Muscle of leg (tissue), 16 donors: ENCODE measurements at places on chromosomes 3 and 15. TPM values are rescaled to one million over a fixed set of nuclear protein-coding genes. Genes with fewer than 3 reads are reported as not detected.

CRYGS gene
- total RNA-seq: 2.5 TPM

DNA sequence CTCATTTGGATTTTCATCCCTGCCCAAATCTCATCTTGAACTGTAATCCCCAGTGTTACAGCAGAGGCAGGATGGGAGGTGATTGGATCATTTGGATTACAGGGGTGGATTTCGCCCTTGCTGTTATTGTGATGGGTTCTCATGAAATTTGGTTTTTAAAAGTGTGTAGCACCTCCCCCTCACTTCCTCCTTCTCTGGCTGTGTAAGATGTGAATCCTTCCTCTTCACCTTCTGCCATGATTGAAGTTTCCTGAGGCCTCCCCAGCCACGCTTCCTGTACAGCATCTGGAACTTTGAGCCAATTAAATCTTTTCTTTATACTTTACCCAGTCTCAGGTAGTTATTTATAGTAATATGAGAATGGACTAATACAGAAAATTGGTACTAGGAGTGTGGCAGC is 316.8 kb downstream of the PLCL2 start:
- DNase-seq: no peak

GABRB3 gene
- total RNA-seq: 2.3 TPM

- no peak for DNase-seq
These were observed 59.4 kb upstream of the TRIM71 start for GRCh38 chr3:32758375-32758753.

LARP6 gene
- total RNA-seq: 12.6 TPM

DNA sequence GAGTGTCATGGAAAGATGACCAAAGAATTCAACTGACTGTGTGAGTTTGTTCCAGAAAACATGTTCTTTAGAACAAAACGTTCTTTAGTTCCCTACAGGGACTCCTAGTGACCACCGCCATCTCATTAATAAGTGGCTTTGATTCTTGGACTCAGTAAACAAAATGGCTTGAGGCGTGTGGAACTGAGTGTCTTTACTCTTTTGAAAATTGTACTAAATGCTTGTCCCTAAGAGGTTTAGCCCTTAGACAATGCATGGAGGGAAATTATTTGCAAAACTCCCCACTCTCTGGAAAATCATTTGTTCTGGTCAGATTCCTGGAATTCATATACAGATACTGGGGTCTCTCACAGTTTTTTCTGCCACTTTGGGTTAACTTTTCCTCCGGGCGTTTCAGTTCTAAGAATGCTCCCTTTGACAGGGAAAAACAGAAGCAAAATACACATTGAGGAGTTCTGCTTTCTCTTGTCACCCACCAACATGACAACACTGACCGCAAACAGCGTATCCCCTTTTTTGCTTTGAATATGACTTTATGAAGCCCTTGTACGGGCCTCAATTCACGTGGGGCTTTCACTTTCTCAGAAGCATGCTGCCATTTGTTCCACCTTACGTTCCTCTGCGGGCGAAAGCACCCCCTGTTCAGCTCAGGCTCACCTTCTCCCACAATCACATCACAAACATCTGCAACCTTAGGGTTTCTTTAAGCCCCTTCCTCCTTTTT is 15.3 kb upstream of the NRROS start:
- DNase-seq: peak; percentile 76

GRCh38 chr3:58299839-58300516 is 6.1 kb upstream of the RPP14 start:
- peak; percentile 58 for DNase-seq

DNA sequence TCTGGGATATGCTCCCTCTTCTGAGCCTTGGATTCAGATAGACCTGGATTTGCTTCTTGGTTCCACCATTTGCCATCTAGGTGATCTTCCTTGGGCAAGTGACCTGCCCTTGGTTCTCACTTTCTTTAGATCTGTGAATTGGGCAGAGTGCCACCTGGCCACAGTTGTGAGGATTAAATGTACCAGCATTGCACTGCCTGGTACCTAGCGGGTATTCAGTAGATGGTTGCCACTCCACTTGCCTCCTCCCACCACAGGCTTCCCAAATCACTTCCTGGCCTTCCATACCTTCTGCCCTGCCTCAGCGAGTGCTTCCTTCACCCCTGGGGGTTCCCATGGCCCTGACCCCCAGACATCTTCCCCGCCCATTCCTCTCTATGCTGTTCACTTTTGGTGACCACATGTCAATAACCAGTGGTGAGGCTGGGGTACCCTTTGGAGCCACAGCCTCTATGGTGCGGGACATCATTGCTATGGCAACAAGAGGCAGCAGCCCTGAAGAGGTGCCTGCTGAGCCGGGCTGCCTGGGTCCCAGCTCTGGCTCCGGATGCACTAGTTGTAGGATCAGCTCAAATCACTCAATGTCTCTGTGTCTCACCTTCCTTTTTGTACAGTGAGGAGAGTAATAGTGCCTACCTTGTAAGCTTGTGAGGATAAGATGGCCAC is 40.5 kb downstream of the CMTM7 start:
- DNase-seq: no peak

MAGEL2 gene
- 9.2 TPM for total RNA-seq

GRCh38 chr15:77440378-77440999 is 19.8 kb downstream of the HMG20A start:
- peak; percentile 35 for DNase-seq

DNA sequence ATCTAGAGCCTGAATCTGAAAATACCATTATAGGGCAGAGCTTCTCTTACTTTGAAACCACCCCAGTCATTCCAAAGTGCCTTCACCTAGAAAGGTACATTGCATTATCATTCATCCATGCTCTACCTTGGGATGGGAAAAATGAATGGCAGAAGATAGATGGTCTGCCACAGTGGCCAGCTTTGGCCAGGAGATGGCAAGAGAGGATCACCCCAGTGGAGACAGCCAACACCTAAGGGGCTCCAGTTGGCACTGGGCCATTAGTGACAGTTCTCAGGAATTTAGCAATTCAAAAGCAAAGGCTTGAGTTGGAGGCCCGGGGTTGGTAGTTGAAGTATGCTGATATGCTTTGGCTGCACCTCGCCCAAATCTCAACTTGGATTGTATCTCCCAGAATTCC is 253.6 kb upstream of the MRPL3 start:
- no peak for DNase-seq

DNA sequence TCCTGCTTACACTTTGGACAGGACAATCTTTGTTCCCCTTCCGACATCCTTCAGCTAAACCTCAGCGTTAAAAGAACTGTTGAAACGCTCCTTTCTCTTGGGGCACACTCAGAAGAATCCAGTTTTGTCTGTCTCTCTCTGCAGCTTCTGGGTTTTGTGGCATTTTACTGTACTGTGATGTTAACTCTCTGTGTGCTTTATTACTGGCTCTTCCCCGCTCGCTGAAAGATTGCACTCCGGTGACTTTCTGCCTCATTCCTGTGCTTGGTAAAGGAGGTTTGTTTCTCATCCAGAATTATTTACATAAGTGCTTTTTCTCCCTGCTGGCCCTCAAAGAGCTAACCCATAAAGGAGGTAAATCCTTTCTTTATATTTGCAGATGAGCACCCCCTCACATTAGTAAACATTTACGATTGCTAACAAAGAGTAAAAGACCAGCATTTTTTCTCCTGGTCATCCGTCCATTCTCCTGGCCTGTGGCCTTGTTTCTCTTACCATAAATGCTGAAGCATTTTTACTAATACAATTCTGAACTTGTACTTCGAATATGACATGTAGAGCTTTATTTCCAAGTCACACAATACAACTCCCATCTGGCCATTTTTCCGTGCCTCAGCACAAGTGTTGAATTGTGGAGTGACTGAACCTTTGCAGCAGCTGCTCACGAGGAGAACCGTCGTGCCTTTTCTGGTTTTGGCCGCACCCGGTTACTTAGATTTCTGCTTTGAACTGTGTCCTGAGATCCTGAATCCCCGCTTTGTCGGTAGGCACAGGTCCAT is 69.3 kb upstream of the RPL35A start:
- DNase-seq: peak; percentile 46

GRCh38 chr3:124886168-124887056 is 753 bp downstream of the ITGB5 start:
- peak; percentile 41 for DNase-seq

AADACL2 gene
- total RNA-seq: not detected

DNA sequence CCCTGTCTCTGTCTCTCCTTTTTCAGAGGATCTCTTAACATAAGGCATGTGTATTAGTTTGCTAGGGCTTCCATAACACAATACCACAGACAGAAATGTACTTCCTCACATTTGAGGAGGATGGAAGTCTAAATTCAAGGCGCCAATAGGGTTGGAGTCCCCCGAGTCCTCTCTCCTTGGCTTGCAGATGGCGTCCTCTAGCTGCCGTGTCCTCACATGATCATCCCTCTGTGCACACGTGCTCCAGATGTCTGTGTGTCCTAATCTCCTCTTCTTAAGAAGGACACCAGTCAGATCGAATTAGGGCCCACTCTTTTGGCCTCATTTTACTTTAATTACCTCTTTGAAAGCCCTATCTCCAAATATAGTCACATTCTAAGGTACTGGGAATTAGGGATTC is 23.0 kb upstream of the BFSP2 start:
- DNase-seq: peak; percentile 38

GRCh38 chr3:179700716-179701115 is 47.9 kb downstream of the USP13 start:
- DNase-seq: no peak

ARPP19 gene
- total RNA-seq: 65.7 TPM

DNA sequence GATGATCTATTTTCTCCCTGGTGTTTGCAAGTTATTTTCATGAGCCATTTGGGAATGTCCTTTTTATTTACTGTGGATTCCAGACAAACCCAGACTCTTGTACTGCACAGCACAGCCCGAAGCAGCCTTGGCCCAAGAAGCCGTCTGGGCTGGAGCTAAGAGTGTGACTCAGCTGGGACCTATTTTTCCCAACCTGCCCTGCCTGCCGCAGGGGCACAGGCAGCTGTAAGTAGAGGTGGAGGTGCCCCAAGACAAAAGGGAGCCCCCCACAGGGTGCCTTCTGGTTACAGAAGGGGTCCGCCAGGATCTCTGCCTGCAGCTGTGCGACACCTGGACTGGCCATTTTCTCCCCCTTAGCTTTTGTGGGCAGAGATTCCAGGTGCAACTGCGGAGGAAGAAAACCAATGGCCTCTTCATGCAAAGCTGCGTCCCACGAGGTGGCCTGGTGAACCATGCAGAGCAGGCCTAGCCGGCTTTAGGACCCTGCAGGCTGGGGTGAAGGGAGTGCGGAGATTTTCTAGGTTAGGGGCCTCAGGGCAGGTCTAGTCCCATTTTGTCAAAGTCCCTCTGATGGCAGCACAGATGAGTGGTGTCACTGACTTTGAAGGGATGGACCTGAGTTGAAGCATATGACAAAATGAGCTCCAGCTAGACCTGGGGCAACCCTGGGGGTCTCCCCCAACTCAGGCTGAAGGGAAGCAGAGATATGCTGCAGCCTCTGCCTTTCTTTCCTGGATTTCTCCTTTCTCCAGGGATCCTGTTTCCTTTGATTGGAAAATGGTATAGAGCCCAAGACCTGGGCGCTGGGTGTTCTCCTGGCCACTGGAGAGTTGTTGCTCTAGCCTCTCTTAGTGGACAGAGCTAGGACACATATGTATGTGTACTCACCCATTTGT is 131.2 kb downstream of the KLF13 start:
- peak; percentile 45 for DNase-seq

TRPC1 gene
- 16.3 TPM for total RNA-seq

MAN2A2 gene
- 9.2 TPM for total RNA-seq

- no peak for DNase-seq
These were observed 113.5 kb downstream of the CNTN3 start for GRCh38 chr3:74501007-74501406.

DNA sequence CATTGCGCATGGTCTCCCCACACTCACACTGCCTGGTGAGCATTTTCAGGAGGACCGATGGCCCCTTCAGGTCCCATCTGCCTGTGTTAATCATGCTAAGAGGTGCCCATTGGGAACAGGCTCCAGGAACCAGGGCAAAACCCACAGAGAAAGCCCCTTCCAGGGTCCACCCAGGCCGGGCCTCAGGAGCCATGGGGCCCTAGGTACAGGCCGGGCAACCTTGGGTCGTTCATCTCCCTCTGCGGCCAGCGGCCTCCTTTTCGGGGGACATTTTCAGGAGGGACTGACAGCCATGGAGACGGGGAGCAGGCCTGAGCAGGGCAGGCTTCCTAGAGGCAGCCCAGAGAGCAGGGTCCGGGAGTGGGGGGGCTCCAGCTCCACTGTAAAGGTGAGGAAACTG is 68.0 kb upstream of the TAMM41 start:
- no peak for DNase-seq

DNA sequence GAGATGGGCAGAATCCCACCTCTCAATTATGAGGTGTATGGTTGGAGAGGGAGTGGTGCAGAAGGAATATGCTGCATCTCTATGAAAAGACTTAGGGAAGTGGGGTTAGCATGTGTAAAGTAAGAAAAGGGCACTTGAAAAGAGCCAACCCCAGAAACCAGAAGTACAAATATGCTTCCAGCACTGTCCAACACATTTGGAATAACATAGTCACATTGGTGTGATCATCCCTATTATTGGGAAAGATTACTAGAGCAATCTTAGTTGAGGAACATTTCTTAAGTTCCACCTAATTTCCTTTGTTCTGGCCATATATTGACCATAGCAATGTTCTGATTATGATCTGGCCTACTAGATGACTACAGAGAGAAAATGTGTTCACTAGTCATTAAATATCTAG is 34.3 kb downstream of the HMG20A start:
- DNase-seq: no peak

DNA sequence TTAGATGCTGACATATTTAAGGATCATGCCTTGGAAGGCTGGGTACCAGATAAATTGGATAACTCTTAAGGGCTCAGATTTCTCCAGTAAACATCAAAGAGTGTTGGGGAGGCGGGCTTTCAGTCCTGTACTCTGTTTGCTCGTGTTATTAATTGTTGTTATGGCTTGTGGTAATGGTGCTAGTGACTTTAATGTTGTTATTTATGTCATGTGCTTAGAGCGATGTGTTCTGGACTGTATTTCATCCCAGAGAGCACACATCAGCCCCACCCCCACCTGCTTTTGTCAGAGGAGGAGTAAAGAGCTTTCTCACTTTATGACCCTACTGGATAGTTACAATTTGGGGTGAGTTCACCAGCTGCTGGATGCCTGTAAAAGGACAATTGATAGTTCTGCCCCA is 386.3 kb downstream of the EPHB1 start:
- no peak for DNase-seq

DNA sequence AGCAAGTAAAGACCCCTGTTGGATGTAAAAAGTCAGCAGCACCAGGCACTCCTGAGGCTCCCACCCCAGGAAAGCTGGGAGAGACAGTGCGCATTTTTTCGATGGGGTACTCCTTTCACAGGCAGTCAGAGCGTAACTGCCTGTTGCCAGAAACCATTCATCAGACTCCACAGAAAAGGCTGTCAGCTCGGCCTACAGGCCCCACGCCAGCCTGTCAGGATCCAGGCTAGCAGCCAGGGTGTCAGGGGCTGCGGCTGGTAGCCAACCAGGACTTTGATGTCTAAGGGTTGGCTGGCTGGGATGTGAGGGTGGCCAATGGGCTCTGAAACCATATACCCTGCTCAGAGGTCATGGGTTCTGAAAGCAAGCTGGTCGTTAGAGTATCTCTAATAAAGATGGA is 164.5 kb downstream of the WNT5A start:
- DNase-seq: peak; percentile 7

GPR149 gene
- 0.35 TPM for total RNA-seq
